ENCODE measurements at places on chromosomes 2 and 18.

- DNase-seq: no peak
Measured at GRCh38 chr2:119253760-119254600, 30.3 kb downstream of the STEAP3 start.

DNA sequence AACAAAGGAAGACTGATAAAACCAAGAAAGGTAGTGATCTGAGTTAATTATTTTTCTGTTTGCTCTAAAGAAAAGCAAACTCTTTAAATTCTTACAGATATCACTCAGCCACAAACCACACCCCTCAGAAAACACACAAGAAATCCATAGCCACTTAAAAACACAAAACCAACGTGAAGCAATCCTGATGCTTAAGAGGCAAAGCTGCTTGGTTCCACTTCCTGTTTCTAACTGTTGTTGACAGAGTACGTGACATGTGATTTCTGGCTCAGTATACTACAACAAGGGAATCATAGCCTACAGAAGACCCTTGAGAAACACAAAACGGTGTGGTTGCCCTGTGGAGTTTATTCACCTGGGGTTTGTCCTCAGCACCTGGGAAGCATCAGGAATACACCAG is 240.9 kb upstream of the APCDD1 start:
- DNase-seq: peak; percentile 73

GRCh38 chr2:216371721-216372702 is at the start of gene MARCHF4:
Gene MARCHF4, minus strand, starts transcription at chr2:216372483. Its CDS starts 2,223 bp downstream, at chr2:216370260.
- peak; percentile 78 for DNase-seq

DNA sequence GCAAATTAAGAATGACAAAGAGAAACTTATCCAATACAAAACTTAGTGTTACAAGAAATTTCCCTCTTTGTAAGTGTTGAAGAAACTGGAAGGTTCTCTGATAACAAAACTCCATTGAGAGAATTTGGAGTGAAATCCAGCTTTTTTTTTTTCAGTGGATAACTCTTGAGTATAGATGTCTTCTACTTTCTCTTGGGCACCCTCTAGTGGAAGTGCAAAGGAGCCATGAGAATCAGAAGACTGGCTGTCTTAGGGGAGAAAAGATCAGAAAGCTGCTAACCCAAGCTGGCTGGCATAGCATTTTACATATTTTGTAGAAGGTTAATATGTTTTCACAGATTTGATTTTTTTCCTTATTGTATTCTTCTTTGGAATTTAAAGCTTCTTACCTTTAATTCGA is 138.8 kb upstream of the SATB2 start:
- DNase-seq: peak; percentile 2

DNA sequence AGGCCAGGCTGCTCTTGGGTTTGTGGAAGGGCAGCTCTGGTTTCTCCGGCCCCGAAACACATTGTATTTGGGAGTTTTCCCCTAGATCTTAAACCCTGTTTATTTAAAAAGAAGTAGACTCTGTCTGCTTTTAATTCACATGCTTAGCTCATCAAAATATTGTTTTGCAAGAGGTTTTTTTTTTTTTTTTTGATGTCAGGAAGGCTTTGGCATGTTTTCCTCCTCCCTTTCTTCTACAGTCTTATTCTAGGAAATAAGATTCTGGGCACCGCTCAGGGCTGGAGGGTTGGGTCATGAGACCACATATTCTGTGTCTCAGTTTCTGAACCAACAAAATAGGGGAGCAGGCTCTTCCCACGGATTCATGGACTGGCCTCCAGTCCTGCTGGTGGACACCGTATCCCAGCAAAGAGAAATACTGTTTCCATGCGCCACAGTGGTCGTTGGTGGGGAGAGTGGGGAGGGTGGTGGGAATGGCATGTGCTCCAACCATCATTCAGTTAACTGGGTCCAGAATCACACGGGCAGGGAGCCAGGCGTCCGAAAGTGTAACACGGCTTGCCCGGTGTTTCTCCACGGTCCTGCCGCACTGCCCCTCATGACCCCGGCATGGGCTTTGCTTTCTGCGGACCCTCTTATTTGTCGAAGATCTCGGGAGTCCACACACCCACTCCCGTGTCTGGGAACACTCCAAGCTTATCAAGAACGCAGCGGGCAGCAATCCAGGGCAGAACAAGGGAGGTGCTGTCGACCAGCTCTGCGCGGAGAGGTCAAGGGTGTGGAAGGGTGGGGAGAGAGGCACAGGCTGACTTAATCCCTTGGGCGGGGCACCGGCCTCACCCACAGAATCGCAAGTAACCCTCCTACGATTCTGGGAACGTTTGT is 176.7 kb downstream of the GLI2 start:
- no peak for DNase-seq
